ENCODE measurements at places on chromosomes 2 and 18. TPM values are rescaled to one million over a fixed set of nuclear protein-coding genes. Genes with fewer than 3 reads are reported as not detected.

DNA sequence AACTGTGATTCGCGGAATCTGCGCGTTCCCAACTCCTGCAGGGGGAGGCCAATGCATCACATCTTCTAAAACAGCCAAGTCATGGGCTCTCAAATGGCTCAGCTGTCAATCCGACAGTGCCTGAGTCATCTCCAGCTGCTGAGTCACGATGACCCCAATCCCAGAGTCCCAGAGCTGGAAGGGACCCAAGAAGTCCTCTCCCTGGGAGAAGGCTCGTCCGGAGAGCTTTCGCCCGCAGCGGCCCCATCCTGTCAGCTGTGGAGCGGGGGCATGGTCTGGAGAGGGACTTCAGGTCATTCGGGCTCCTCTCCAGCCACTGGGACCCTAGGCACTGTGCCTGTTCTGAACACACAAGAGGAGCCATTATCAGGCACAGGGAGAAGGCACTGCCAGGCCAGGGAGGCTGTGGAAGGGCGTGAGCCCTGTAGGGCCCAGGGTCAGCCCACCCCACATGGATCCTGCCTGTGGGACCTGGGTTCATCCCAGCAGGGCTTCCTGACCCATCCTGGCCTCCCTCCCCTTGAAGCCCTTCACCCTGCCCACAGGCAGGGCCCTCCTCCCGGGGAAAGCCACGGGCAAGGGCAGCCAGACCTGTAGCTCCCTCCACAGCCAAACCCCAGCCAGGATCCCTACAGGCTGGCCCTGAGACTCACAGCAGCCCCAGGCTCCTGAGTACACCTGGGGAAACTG lies 47.6 kb upstream of the GPC1 start:
- no peaks in the 10 kb centered on the region for H3K36me3 ChIP-seq
- no peak overlapping the region for H3K4me3 ChIP-seq
- no peak overlapping the region for H3K27ac ChIP-seq

DNA sequence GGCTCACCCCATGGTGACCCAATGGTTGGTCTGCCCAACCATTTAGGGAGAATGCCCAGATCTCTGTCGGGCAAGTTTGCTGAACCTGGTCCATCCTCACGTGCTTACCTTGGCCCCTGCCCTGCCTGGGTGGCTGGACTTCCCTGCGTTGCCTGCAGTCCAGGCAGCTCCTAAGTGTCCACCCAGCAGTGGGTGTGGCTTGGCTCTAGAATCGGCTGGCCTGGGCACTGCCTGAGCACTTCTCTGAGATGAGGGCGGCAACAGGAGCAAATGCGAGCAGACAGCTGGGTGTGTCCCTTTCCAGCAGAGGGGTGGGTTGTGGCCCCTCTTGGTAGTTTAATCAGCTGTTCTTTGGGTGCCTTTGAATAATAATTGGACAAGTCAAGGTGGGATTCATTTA lies 11.3 kb downstream of the PCARE start:
- H3K4me1 ChIP-seq = no peaks in the 10 kb centered on the region
- H3K36me3 ChIP-seq = no peaks in the 10 kb centered on the region

ATP6V1B1 gene
- not detected for total RNA-seq

CPO gene
- total RNA-seq = 0.66 TPM

DNA sequence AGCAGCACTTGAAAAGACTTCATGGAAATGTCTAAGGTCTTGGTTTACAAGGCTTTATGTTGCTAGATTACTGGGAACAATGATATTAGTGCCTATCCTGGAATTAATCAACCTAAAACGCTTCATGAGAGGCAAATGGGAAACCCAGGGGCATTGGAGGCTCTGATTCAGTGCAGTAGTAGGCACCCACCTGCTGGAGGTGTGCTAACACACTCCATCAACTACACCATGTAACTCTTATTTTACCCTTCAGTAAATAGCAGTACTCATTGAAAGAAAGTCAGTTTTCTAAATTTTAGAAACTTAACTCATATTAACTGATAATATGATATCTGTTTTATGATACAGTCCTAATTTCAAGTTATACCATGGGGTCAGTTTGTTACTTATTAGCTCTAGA lies 17.4 kb upstream of the HNRNPA3 start:
- H3K27me3 ChIP-seq = no peaks in the 10 kb centered on the region
- DNase-seq = no peak
- H3K4me3 ChIP-seq = no peak overlapping the region
- no peaks in the 10 kb centered on the region for H3K36me3 ChIP-seq
- H3K4me1 ChIP-seq = no peaks in the 10 kb centered on the region

GRCh38 chr18:51185075-51185474 lies 12.4 kb downstream of the MEX3C start:
- no peak overlapping the region for H3K27ac ChIP-seq
- H3K36me3 ChIP-seq = peaks cover 32% of the 10 kb centered on the region
- DNase-seq = no peak

CFAP65 gene
- 0.18 TPM for total RNA-seq

GRCh38 chr2:165164201-165164600 lies 39.6 kb downstream of the SCN3A start:
- no peak overlapping the region for H3K27ac ChIP-seq
- no peaks in the 10 kb centered on the region for H3K36me3 ChIP-seq
